ENCODE measurements at places on chromosomes 16 and 17.

DNA sequence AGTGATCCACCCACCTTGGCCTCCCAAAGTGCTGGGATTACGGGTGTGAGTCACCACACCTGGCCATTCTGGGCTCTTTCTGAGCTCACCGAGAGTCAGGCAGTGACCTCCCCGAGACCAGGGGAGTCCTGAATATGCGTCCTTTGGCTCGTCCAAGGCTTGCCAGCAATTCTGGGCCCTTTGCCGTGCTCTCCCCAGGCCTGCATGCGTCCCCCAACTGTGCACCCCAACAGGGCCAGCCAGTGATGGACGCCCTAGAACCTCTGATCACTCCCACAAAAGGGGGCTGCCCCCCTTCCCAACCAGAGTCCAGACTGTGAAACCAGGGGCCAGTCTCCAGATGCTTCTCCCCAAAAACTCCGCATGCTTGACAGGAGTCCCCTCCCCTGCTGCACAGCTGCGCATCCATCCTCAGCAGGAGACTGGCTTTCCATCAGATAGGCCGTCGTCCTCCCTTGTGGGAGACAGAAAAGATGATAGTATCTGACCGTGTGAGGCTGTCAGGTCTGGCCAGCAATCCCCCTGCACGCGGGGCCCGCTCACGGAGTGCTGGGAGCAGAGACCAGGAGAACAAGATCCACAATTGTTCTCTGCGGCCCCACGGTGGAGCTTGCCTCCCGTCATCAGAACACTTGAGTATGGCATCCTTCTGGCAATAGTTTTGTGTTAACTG lies 15.5 kb downstream of the HS3ST6 start:
- DNase-seq = no peak

GRCh38 chr17:67018471-67019434 lies 25.6 kb upstream of the CACNG1 start:
- DNase-seq = no peak

DNA sequence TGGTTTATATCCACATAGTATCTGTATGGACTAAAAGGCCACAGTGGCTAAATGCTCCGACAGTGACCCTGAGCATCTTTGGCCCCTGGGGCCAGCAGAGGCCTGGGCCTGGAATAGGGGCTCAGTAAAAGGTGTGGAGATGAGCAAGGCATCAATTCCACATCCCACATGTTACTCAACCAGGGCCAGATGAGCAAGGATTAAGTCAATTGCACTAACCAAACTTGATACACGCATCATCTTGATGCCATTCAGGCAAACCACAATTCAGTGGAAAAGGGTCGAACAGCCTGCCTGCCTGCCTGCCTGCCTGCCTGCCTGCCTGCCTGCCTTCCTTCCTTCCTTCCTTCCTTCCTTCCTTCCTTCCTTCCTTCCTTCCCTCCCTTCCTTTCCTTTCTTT lies 53.5 kb upstream of the DNAJA2 start:
- no peak for DNase-seq

DNA sequence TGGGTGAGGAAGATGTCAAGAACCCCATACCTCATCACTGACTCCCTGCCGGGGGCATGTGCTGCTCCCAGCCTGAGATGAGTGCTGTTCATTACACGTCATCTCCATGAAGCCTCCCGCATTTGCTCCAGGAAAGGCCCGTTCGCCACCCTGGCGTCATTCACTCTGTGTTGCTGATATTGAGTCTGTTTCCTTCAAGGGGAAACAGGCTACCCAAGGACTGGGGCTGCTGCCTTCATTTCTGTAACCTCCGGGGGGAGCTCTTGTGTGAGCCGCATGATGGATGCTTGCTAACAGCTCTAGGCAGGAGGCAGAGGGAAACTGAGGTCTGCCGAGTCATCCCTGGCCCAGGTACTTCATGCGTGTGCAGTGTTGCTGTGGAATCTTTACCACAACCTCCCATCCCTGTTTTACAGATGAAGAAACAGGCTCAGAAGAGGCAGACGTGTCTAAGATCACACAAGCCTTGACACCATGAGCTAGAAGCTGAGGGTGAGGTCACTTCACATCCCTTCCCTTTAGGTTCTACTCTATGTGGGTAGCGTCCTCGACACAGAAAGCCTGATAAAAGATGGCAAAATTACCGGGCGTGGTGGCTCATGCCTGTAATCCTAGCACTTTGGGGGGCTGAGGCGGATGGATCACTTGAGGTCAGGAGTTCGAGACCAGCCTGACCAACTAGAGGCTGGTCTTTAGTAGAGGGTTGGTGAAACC lies 3.5 kb upstream of the ARMC5 start:
- no peak for DNase-seq

DNA sequence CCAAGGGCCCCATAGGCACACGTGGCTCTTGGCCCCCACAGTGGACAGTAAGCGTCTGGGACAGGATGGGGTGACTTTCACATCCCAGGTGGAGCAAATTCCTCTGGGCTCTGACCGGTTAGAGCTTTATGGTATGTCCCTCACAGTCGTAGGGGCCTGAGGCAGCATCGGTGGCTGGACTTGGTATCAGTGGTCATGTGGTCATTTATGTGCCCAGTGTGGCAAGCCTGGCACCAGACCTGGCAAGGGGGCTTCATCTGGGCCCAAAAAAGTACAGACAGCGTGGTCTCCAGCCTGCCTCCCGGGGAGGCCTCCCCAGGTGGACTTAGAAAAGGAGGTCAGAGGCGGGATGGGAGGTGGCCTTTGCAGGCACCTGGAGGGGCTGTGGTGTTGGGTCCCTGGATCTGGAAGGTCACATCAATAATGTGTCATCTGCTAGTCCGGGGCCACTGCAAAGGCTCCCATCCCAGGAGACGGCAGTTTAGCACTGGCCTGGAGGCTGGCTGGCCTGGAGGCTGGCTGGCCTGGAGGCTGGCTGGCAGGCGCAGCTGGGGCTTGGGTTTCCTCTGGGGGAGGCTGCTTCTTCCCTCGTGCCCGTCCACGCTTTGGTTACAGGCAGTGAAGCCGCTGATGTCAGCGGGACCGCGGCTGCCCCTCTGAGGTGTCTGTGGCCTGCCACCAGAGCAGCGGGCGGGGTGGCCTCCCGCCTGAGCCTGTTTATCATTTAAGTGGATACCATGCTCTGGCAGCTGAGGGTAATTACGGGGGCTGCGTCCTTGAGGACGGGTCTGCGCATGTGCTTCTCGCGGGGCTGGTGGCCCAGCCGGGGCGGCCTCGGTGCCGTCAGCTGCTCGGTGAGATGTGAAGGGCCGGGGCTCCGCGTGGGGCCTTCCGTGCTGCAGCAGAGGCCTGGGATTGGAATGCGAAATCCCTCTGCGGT lies 20.7 kb upstream of the CBX4 start:
- DNase-seq = no peak

- no peak for DNase-seq
These were observed 424 bp downstream of the YBX2 start for GRCh38 chr17:7293816-7294613.

DNA sequence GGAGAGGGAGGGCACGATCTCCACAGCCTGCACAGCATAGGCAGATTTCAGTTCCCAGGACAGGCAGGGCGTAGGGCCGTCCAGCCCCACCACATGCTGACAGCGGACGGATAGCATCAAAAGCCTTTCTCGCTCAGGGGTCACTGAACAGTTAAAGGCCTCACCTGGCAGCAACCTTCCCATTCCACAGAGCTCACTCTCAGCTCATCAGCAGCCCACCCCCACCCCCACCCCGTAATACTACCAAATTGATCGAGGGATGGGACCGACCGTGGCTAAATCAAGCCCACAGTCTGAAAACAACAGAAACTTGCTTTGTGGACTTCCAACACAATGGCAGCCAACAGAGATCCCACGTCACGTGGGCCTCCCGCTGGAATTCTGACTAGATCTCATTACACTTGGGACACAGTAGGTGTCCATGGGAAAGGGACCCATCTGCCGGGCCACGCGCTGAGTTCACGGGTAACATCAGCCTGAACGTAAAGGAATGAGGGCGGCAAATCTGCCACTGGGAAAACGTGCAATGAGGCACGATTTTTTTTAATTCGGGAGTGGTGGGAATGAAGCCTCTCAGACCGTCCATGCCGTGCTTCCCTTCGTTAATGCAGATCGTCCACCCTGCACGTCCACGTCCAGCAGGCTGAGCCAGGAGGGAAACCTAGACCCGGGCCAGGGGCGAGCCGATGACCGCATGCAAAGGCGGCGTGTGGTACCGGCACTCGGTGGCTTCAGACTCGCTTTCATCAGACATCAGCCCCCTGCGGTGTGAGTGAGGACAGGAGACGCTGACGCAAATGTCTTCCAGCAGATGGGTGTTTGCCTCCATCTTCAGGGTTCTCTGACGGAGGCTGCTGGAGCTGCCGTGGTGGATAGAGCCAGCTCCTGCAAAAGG lies 92.1 kb downstream of the TBC1D16 start:
- DNase-seq = no peak

DNA sequence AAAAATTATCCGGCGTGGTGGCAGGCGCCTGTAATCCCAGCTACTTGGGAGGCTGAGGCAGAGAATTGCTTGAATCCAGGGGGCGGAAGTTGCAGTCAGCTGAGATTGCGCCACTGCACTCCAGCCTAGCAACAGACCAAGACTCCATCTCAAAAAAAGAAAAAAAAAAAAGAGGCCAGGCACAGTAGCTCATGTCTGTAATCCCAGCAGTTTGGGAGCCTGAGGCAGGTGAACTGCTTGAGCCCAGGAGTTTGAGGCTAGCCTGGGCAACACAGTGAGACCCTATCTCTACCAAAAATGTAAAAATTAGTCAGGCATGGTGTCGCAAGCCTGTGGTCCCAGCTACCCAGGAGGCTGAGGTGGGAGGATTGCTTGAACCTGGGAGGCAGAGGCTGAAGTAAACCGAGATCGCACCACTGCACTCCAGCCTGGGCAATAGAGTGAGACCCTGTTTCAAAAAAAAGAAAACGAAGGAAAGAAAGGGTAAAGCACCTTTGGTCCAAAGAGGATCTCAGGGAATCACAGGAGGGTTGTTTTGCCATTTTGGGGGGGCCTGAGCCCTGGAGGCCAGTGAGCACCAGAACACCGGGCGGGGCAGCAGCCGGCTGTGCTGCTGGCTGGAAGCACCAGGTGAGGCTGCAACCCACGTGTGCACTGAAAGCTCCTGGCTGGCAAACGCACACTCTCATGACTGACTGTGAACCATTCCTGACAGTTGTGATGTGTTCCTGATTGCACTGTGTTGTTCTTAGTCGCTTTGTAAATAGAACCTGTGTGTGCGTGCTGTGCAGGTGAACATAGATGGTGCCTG lies 18.4 kb downstream of the HS3ST6 start:
- no peak for DNase-seq

DNA sequence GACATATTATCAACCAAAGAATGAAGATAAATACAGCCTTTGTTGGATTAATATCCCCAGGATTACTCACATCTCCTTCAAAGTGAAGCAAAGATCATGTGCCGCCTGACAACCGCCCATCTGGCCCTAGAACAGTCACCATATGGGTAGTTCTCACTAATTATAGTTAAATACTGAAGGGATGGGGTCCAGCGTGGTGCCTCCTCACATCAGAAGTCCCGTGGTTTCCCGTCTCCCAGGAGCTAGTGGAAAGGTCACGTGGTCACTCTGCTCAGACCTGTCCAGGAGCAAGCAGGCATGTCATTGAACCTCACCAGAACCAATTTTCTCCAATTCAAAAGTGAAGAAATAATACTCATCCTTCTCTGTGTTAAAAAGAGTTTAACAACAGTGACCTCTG lies 434.5 kb downstream of the SHISA9 start:
- no peak for DNase-seq

DNA sequence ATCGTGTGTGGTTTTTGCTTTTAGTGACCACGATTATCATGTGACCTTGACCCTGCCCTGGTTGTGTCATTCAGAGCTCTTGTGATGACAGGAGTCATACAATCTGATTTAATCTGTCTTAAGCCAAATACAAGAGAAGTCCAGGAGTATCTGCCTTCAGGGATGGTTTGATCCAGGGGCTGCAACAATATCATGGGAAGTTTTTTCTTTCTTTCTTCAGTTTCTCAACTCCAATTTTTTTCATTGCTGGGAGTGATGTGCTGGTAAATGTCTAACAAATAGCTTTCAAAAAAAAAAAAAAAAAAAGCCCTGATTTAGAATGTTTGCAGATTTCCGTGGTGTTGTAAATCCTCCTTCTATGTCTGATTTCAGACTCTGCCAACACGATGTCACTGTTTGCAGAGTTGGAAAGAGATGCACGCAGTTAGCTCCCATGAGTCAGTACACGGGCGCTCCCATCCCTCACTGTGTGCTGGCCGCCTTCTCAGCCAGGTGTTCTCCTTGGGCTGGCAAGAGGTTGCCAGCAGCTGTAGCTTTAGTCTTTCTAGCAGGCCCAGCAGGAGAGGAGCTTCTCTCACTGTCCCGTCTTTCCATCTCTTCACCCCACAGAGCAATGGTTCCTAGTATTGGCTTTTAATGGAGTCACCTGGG lies 229.7 kb downstream of the SNX29 start:
- DNase-seq = no peak
